Kidney (tissue), 22 donors: ENCODE measurements at places on chromosomes 11 and 22. TPM values are rescaled to one million over a fixed set of nuclear protein-coding genes. Genes with fewer than 3 reads are reported as not detected.

SLC2A11 gene
- total RNA-seq = 28.9 TPM

MRPL11 gene
- 34.1 TPM for total RNA-seq

ALG9 gene
- total RNA-seq = 27.8 TPM

ARAP1 gene
- 80.8 TPM for total RNA-seq

FIBIN gene
- 85.4 TPM for total RNA-seq

MIOX gene
- 3.5 TPM for total RNA-seq

ADM2 gene
- 8.0 TPM for total RNA-seq

SYT7 gene
- total RNA-seq = 5.7 TPM

GRCh38 chr11:29095821-29096220, 921.0 kb downstream of the KCNA4 start:
- DNase-seq = no peak

DNA sequence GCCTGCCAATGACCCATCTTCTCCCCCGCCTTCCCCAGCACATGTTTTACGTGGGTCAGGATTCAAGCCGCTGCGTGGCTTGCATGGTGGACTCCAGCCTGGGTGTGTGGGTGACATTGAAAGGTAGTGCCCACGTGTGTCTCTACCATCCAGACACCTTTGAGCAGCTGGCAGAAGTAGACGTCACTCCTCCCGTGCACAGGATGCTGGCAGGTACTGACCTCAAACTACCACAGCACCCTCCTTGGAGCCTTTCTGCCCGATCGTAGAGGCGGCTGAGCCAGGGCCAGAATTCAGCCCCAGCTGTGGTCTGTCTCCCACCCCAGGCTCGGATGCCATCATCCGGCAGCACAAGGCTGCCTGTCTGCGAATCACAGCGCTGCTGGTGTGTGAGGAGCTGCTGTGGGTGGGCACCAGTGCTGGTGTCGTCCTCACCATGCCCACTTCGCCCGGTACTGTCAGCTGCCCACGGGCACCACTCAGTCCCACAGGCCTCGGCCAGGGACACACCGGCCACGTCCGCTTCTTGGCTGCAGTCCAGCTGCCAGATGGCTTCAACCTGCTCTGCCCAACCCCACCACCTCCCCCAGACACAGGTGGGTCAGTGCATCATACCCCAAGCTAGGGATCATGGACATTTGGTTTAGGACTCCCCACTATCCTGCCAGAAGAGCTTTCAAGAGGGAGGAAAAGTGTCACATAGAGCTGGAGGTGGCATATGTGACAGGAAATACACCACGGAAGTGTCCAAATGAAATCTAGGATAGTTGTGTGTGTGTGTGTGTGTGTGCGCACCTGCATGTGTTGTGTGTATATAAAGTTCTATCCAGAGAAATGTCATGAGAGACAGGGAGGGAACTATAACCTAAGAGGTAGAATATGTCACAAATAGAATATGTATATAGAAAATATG, 10.6 kb upstream of the RELT start:
- no peak for DNase-seq

DNA sequence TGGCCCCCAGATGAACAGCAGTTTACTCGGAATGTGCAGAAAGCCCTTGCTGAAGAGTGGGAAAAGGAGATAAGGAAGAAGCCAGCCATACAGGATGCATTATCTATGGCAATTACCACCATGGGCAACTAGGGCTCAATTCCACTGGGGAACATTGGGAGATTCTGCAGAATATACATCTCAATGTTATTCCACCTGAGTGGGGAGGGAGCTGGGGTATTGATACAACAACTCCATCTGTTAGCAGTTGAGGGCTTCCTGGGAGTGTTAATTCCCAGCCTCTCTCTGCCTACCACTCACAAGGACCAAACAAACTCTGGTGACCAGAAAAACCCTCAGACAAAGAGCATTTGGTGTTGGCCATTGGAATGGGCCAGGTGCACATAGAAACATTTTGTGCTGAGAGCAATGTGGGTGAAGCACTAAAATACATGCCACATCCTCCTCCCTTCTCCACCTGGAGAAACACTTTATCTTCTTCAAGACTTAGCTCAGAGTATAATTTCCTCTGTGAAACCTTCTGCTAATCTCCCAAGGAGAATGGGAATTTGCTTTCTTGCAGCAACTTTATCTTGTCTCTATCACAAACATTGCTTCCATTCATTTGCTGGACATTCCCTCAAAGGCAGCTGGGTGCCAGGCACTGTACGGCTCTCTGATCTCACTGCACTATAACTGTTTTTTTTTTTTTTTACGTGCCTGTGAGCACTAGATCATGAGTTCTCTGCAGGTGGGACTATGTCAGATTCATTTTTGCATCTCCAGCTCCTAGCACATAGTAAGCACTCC, 292.2 kb downstream of the MN1 start:
- no peak for DNase-seq

- DNase-seq = no peak
Observed at GRCh38 chr11:77883775-77884174, 62.8 kb downstream of the AAMDC start.

DNA sequence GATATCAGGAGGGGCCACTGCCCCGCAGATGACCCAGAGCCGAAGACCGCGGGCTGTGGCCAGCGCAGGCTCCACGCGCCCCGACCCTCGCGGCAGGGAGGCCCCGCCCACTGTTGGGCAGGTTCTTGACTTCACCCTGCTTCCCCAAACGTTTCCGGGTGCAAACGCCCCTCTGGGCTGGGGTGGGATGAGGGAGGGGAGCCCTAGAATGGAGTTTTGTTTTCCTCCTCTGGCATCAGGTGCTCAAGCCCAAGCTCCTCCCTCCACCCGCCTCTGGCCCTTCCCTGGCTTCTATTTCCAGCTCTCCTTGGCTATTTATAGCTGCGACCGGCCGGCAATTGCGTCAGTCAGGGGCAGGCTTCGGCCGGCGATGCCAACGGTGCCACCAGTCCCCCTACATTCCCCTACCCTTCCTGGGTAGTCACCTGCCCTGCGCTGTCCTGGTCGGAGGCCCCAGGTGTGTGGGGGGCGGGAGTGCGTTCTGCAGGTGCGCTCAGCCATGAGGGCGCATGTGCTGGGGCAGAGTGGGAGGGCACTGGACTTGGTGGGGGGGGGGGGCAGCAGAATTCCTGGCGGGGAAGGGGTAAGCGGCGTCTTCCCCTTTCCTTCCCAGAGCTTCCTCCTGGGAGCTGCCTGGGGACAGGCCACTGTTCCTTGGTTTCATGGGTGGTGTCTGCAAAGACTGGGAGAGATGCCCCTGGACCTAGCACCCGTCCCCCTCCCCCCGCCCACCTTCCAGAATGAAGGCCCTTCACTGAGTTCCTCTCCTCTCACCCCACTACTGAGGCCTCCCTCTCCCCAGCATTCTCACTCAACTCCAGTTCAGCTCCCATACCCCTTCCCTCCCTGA, 23.6 kb downstream of the DUSP8 start:
- peak; percentile 90 for DNase-seq

DNA sequence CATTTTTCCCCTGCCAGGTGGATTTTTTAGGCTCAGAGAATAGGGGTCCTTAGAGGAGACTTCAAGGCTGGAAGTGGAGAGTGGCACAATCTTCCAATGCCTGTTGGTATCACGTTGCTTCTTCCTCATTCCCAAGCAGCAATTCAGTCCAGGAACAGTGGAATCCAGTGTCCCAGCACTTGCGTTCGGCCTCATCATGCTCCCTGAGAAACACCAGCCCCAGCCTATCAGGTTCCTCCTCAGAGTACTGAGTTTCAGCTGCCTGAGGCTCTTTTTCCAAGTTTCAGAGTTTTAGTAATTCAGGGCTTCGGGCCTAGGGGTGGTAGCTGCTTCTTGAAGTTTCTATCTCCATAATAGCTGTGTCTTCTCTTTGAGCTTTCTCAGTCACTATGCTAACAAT, 31.9 kb upstream of the NRGN start:
- no peak for DNase-seq

GRCh38 chr22:25566898-25567235, 2.4 kb downstream of the GRK3 start:
- no peak for DNase-seq

- DNase-seq = no peak
Observed at GRCh38 chr22:46629291-46629690, 9.1 kb downstream of the GRAMD4 start.

DNA sequence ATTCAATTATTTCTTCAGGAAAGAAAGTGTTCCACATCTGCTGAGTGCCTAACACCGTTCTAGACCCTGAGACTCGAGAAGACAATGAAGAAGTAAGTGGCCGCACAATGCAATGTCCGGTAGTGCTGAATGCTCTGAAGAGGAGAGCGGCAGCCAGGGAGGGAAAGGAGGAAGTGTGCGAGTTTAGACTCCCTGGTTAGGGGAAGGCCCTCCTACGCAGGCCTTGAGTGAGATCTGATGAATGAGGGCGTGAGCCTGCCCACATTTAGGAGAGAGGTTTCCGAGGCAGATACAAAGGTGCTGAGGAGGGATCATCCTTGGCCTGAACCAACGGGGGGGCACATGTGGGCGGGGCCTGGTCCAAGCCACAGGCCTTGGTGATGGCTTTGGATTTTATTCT, 558.6 kb downstream of the NTM start:
- peak; percentile 50 for DNase-seq

DNA sequence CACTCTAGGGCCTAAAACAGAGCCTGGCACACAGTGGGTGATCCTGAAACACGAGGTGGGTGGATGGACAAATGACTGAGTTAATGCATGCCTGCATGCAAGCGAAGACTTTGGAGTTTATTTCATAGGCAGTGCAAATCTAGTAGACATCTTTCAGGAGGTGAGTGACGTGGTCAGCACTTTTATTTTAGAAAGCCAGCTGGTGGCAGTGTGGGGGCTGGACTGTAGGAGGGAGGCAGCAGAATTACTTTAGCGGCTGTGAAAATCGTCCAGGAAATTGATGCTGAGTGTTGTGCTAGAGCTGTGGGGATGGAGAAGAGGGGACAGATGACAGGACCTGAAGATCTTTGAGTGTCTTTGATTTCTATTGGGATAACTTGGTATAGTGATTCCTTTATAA, 47.1 kb downstream of the BMAL1 start:
- DNase-seq = peak; percentile 32

DNA sequence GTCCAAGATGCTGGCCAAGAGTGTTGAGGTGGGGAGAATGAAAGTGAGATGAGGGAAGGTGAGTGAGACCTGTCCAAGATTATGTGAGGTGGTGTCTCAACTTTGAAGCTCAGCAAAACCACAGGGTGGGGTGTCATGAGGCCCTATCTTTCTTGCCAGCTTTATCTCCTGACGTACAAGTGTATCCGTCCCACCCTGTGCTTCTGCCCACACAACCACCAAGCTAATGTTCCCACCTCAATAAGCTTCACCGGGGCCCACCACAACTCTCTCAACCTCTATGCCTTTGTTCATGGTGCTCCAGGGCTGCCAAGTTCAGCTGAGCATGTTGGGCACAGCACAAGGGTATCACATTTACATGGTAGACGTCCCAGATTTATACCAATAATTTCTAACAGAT, 7.1 kb upstream of the TPST2 start:
- DNase-seq = no peak

GRCh38 chr22:47377926-47378560, 615.6 kb downstream of the TBC1D22A start:
- no peak for DNase-seq

DNA sequence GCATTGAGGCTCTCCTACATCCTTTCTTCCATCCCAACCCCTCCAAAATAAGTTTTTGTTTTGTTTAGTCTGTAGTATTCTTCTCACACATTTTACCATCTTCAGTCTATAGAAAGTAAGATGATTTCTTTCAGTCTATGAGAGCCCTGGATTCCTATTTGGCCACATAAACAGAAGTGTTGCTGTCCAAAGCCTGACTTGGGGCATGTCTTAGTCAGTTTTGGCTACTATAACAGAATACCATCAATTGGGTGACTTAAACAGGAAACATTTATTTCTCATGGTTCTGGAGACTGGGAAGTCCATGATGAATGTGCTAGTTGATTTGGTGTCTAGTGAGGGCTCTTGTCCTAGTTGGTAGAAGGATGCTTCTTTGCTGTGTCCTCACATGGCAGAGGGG, 146.8 kb upstream of the DDI1 start:
- DNase-seq = no peak

DNA sequence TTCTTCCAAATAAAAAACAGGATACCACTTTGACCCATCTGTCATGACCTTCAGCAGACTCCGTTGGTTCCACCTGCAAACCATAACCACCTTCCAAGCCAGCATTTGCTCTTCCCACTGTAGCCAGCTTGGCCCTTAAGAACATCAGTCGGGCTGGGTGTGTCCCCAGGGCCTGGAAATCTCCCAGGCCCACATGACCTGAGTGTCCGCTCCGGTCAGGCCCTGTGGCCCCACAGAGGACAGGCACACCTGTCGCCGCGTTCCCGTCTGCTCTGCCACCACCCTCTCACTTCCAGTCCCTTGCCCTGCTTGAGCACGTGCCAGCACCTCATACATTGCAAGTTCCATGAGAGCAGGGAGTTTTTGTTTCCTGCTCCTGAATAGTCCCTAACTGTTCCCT, 65.7 kb upstream of the PITPNB start:
- no peak for DNase-seq

DNA sequence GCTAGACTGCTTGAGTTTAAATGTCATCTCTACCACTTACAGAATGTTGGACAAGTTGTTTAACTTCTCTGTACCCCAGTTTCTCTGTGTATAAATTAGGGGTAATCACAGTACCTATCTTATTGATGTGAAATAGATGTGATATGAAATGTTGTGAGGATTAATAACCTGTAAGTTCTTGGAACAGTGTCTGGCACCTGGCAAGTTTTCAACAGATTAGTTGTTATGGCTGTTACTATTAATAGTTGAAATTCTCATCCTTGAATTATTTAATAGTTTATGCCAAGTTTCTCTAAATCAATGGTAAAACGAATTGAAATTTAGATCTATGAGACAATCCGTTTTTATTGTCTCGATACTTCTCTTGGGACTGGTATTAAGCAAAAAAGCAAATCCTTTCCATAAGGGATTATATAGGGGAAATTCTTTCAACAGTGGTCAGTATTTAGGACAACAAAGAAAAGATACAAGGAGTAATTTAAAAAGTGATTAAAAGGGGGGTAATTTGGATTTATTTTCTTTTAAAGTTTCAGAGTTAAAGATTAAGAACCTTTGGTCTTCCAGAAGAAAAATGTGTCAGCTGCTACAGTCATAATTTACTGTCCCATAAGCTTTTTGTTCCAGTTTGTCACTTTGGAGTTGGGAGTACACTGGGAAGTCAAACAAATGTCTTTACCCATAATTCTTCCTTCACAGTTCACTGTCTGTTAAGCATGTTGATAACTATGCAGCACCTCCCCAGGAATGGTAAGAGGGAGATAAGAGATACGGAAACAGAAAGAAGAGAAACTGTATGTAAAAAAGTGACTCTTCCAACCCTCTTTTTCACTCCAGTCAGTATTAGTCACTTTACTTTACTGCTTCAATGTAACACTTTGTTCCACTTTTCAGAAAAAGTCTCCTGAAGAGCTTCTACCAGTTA, 13.2 kb downstream of the PDE3B start:
- DNase-seq = no peak
